ENCODE measurements at places on chromosomes 1 and 21.

DNA sequence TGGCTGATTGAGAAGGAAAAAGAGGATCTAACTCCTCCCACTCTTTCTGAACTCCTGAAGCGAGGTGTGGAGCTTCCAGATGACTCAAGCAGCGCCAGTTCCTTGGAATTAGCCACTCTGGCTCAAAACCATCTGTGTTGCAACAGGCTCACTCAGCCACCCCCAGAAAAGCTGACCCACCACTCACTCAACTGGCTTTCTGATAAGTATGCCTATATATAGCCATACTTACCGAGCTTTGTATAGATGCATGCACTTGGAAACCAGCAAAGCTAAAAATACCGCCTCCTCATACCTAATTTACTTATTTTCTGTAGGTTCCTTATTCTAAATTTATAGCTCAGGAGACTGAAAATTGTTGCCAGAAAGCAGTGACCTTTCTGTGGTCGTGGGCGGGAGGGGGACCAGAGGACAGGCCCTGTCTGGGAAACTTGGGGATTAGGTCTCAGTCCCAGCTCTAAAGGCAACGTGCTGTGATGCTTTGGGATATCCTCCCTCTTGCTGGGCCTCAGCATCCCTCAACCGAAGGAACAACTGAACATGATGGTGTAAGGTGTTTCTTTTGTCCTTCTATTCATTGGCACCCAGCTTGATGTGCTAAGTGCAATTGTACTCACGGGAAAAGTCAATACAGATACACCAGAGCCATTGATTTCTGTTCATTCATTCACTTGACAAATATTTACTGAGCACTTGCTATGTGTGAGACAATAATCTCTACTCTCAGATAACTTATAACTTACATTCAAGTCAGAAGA is 65.7 kb downstream of the NENF start:
- DNase-seq, result no peak

DNA sequence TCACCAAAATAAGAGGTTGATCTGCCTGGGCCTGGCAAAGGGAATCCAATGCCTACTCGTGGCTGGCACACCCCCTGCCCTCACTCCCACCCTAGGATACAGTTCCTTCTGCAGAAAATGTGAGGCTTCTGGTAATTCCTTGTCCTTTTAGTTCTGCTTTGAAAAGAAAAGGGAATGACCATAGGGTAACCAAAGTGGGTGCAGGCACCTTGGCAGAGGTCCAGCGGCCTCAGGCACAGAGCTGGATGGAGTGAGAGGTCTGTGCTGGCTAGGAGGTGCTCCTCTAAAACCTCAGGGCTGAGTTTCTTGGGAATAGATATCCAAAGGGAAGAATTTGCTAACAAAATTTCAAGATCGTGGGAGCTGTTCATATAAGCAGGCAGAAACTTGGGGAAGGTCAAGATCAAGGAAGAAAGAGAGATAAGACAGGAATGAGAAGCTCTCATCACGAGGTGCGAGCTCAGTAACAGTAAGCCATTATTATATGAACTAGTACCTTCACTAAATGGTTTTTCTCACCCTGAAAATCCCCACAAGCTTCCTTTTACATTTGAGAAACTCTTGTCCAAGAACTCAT is 293.1 kb upstream of the LYPLAL1 start:
- DNase-seq, result no peak

- no peak for DNase-seq
Observed at GRCh38 chr1:175480343-175480822, 263.0 kb downstream of the TNR start.

DNA sequence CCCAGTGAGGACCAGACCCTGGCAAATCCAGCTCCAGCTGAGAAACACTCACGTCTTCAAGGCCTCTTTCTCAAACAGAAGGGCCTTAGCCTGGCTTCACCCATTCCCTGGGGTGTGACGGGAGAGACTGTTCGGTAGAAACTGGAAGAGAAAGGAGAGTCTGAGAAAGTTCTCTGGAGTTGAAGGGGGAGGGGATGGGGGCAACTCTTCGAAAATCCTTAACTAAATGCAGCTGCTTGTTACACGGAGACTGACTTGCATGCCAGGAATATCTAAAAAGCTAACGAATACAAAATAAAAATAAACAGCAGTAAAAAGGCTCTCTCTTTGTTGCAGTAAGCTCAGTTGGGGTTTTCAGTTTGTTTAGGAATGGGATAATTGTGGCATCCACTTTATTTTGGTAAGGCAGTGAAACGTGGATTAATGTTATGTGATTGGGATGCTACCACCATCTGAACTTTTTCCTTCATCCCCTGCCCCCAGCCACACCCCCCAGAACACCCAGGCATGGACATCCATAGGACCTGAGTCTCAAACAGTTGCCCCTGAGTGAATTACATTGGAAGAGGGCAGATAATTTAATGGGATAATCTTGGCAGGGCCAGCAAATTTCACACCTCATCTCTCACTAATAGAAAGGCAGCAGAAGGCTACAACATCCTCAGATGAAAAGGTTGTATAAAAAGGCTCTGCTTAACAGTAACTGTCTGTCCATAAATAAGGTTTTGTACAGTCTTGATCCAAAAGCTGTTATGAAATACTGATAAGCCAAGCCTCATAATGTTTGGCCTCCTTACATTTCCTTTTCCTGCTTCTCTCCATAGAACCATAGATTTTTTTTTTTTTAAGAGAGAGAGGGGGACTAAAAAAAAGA is 5.8 kb downstream of the ROR1 start:
- DNase-seq, result no peak

- DNase-seq, result no peak
Observed at GRCh38 chr1:233295237-233295974, at the start of gene PCNX2. TSS of gene PCNX2 (minus strand) at chr1:233295725. CDS start at chr1:233295478, 247 bp downstream.

DNA sequence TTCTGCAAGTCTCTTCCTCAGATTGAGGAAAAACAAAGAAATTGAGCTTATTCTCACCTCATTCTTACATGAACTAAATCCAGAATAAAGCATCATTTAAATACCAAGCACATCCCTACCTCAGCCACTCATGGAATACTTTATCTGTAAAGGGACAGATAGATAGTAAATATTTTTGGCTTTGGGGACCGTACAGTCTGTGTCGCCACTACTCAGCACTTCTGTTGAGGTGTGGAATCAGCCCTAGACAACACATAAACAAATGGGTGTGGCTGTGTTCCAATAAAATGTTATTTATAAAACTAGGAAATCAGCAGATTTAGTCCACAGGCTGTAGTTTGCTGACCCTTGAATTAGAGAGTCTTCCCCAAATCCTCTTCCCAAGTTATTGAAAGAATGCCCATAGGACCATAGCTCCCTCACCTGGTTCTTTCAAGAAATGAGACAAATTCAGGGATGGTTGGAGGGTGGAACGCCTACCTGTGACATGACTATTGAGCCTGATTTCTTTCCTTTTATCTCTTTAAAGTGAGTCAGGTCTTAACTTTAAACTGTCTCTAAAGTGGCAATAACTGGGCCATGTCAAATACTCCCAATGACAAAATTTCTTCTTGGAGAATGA is 878.5 kb downstream of the USP25 start:
- DNase-seq, result peak; percentile 60

- no peak for DNase-seq
Observed at GRCh38 chr1:188590641-188591040, 1761.9 kb downstream of the PLA2G4A start.

GRCh38 chr1:85478366-85478765 is 13.4 kb upstream of the DDAH1 start:
- no peak for DNase-seq

GRCh38 chr1:93689521-93690223 is 8.0 kb upstream of the BCAR3 start:
- DNase-seq, result no peak

- no peak for DNase-seq
Observed at GRCh38 chr1:203152158-203153034, 23.2 kb downstream of the MYBPH start.

DNA sequence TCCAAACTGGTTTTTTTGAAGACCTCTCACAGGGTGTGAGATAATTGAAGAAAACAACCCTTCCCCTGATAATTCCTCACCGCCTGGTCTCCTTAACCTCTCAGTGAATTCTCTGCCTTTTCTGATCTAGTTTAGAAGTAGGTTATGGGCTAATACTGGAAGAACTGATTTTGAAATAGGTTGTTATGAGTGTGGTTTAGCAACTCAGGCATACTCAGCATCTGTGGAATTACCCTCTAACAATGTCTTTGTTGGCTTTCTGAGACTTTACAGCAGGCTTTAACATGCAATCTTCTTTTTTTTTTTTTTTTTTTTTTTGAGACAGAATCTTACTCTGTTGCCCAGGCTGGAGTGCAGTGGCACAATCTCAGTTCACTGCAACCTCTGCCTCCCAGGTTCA is 10.3 kb upstream of the PLD5 start:
- DNase-seq, result no peak

- DNase-seq, result no peak
Observed at GRCh38 chr21:32332463-32332951, 33.9 kb downstream of the MRAP start.

DNA sequence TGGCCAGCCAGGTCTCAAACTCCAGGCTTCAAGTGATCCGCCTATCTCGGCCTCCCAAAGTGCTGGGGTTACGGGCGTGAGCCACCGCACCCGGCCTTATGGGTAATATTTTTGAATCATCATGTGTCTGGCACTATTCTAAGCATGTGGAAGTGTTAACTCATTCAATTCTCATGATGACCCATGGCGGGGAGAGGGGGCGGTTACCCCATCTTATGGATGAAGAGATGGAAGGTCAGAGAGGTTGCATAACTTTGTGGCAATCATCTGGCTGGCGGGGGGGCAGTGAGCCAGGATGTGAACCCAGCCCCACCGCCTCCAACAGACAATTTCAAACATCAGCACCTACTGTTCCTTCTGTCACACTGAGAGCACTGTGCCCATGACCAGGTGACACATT is 11.5 kb upstream of the TAS1R2 start:
- DNase-seq, result no peak

DNA sequence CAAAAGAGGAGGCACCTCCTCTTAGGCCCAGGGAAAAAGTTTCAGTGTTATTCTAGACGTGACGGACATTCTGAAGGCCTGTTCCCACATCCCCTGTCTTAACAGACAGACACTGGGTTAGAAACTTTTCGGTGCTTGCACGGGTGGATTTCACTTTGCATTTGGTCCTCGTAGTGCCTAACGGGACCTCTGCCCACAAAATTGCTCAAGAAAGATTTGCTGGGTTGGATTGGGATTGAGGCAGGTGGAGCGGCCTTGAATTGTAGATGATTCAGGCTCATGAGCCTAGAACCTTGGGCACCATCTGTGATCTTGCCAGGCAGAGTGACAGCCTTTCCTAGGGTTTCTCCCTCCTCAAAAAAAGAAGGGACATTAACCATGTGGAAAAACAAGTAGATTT is 2.8 kb downstream of the PLA2G5 start:
- no peak for DNase-seq

- no peak for DNase-seq
Observed at GRCh38 chr1:179995576-179995975, 41.0 kb downstream of the CEP350 start.

DNA sequence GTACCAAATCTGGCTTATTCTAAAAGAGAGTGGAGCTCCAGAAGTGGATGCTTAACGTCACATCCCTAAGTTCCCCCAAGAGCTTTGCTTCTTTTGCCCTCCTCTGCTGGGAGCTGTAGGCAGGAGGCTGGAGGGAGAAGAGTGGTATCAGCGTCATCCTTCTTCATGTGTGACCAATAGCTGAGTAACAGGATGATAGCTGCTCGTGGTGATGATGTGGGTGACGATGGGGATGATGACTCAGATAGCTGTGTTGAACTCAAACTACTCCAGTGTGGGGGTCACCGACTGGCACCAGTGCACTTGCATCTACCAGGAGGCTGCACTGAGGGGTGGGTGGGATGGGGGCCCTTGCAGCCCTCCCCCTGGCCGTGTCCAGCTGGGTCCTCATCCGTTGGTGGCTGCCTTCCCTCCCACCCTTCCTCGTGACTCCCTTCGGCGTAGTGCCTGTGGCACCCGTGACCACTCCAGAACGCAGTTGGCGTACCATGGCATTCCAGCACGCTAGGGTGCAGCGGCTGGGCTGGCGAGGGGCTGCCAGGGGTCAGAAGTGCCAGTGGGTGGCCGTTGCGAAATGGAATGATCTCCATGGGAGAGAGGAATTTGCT is 1.1 kb downstream of the IGFN1 start:
- no peak for DNase-seq

DNA sequence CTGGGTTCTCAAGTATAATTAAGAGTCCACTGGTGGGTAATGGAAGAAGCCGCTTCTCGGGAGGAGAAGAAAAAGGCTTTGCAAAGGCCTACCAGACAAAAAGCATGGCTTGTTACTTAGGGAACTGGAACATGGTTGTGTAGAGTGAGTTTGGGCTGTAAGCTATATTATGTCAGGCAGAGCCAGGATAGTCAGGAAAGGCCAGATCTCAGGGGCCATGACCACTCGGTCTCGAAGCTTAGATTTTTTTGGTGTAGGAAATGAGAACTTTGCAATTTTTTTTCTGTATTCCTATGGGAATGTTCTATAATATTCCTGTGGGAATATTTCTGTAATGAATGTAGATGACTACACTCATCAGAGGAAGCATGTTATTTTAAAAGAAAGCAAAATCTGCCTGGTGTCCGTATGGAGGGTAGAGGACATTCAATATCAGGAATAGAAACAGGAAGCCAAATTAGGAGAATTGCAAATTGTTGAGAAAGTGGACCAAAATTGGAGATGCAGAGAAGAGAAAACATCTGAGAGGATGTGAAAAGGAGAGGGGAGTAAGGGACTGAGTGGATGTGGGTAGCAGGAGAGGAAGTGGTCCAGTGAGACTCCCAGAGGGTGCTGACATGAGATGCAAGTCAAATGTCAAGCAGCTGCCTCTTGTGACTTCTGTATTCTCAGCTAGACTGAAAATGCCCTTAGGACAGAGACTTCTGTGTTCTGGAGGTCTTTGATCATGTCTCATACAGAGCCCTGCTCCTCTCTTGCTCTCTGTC is 45.2 kb upstream of the HAO2 start:
- peak; percentile 3 for DNase-seq

GRCh38 chr1:222521299-222522104 is 26.4 kb downstream of the HHIPL2 start:
- DNase-seq, result no peak

GRCh38 chr1:221286399-221286798 is 407.2 kb downstream of the HLX start:
- no peak for DNase-seq

GRCh38 chr1:11571906-11572616 is 82.2 kb downstream of the FBXO2 start:
- no peak for DNase-seq
